ENCODE measurements at places on chromosomes 7 and 10.

- DNase-seq = no peak
Observed at GRCh38 chr10:50909334-50910014, 24.0 kb upstream of the A1CF start.

DNA sequence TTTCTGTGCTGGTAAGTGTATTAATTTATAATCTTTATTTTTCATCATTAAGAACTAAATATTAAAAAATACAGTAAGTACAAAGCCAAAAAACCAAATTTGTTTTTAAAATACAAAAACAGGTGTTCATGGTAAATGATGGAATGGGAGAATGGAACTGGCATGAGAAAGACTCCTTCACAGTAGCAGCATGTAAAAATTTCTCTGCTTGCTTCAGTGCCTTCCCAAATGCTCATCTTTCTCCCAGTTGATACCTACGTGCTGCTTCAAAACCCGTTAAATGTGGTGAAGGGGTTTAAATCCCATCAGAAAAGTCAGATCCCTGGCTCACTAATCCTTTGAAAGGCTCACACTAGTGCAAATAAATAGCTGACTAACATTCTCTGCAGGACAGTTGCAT lies 4.2 kb downstream of the RNF133 start:
- no peak for DNase-seq

GRCh38 chr10:20350509-20350908 lies 534.3 kb downstream of the PLXDC2 start:
- no peak for DNase-seq

DNA sequence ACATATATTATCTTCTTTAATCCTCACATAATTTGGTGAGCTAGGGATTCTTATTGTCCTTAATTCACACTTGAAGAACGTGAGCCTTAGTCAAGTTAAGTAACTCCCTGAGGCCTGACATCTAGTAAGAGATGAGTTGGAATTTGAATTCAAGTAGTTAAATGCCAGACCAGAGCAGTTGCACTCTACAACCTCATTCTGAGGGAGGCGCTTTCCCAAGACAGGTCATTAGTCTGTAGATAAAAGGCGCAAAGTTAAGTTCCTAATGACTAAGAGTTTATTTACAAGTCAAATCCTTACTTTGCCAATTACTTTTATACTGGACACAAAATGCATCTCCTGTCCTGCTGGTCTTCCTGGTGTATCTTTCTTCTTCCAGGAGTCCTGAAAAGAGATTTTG lies 3.6 kb upstream of the EXOC6 start:
- no peak for DNase-seq

DNA sequence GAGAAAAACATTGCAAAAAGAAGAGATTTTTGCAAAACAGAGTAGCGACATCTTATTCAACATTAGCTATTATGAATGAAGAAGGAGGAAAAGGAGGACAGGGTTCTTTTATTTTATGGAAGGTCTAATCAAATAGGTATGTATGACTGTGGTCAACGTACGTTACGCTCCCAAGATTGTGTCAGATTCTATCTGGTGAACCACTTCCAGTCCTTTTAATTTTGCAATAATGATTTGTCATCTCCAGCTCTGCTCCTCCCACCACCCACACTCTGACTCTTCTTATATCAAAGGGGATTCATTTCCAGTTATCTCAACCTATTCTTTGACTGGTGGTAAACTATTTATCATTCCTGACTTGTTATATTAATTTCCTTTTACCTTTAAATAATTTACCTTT lies 259.9 kb downstream of the CACNA2D1 start:
- DNase-seq = no peak

GRCh38 chr7:2007551-2007950 lies 225.2 kb downstream of the MAD1L1 start:
- DNase-seq = no peak

- DNase-seq = no peak
Observed at GRCh38 chr10:2893158-2893845, 174.0 kb upstream of the PFKP start.

GRCh38 chr10:125159932-125160855 lies at the start of gene CTBP2:
Gene CTBP2 (minus strand): TSS chr10:125160563.
- no peak for DNase-seq

GRCh38 chr7:30139836-30140384 lies 5.1 kb downstream of the MTURN start:
- DNase-seq = no peak

- DNase-seq = no peak
Observed at GRCh38 chr7:47317487-47317886, 264.4 kb downstream of the TNS3 start.

- DNase-seq = no peak
Observed at GRCh38 chr7:136057509-136057908, 80.3 kb upstream of the MTPN start.

DNA sequence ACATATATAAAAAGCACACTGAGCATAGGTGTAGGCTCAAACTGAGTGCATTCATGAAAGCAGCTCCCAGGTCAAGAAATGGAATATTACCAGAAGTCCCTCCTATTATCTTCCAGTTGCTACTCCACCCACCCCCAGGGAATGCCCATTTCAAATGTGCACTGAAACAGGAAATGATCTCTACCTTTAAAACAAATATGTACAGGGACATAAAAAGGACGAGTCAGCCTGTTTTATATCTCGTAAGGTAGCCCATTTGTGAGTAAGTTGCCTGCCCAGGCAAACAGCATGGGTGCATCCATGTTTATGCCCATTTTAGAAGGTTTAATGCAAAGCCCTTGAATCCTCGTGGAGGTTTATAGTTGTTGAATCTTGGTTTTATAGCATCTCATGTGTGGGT lies 10.4 kb downstream of the FFAR4 start:
- DNase-seq = no peak

- no peak for DNase-seq
Observed at GRCh38 chr7:95441042-95441823, 6.4 kb upstream of the PON2 start.

- DNase-seq = peak; percentile 11
Observed at GRCh38 chr10:100508691-100509150, 10.9 kb downstream of the SEC31B start.

DNA sequence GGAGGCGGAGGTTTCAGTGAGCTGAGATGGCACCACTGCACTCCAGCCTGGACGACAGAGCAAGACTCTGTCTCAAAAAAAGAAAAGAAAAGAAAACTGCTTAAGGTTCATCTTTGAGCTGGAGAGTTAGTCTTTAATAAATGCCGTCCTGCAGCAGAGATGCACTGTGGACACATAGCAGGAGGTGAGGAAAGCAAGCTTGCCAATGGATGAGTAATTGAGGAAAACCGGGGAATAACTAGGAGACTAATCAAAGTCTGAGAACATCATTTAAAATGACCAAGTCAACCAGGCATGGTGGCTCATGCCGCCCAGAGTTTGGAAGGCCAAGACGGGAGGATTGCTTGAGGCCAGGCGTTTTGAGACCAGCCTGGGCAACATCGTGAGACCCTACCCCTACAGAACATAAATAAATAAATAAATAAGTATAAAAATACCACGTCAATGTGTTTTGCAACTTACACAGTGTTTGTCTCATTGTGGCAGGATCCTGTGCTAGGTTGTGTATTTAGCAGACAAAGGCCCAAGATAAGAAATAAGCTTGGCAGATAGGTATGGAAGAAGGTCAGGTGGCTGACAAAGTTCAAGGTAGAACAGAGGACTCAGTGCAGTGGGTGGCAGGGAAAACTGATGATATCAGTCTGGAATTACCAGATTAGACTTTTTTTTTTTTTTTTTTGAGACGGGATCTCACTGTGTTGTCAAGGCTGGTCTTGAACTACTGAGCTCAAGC lies 115.7 kb upstream of the KMT2C start:
- DNase-seq = no peak

GRCh38 chr10:48651293-48651692 lies 33.4 kb upstream of the WDFY4 start:
- no peak for DNase-seq

DNA sequence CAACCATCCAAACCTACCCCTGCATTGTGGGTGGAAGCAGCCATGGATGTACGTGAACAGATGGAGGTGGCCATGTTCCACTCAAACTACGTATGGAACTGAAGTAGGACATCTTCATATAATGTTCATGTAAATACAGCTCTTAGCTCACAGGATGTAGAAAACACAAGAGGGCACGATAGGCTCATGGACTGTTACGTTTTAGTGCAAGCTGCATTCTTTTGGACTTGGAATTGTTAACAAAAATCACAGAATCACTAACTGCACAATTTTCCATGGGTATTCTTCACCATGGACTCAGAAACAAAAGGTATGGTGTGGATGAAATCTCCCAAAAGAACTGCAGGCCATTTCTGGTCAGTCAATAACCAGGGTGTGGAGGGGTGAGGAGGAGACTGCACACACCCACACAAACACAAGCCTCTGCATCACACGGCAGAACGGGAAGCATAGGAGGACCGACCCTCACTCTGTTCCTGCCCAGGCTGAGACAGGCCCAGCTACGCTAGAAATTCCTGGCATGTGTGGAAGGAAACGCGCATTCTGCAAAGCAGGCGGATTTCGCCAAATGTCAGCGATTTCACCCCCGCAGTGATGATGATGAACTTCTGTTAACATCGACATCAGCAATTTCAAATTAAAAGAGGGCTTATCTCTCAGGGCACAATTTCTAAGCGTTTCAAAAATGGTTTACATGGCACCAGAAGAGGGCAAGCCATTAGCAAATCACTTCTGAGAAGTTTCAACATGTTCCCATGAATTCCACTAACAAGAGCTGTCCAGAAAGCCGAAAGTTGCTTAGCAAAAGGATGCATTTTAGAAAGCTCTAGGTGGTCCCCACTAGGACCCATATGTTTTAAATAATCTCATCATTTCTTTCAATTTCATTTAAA lies 149.0 kb downstream of the TNS3 start:
- no peak for DNase-seq

GRCh38 chr10:78577712-78578111 lies 491.1 kb upstream of the ZMIZ1 start:
- DNase-seq = no peak

- no peak for DNase-seq
Observed at GRCh38 chr10:28545967-28546644, 13.2 kb downstream of the WAC start.

DNA sequence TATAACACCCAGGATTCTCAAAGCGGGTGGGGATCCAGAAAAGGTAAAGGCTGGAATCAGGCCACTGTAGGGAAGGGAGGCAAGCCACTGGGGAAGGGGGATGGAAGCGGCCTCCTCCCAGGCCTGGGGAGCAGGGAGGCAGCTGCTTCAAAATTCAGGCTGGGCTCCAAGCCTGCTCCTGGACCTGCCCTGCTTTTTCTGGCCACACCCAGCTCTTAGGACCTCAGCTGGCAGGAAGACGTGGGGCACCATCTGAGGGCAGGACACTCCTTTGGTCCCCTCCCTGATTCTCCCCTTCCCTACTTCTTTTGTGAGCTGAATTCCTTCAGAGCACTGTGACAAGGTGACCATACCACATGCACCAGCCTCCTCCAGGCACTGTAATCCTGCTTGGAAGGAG lies 4.6 kb upstream of the LBX1 start:
- DNase-seq = no peak

DNA sequence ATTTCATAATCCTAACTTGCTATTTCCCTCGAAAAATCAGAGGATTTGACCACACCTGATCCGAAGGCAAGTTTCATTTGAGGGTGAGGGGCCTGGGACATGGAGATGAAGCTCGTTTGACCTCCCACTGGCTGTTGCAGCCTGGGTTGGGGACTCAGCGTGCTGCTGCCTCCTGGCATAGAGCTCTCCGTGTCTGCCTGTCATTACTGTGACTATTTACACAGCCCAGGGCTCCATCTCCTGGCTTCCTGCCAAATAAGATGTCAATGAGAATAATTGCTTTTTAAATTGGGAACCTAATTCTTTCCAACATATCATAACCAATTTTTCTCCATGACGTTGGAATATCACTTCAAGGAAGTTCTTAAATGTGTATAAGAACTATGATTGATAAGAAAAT lies 139.3 kb upstream of the COBL start:
- no peak for DNase-seq

All from KG1 (cell line).